Activated CD8-positive, alpha-beta memory T cell treated with anti-CD3 and anti-CD28 coated beads for 4 hours (primary cell): ENCODE measurements at places on chromosomes 3 and 15.

DNA sequence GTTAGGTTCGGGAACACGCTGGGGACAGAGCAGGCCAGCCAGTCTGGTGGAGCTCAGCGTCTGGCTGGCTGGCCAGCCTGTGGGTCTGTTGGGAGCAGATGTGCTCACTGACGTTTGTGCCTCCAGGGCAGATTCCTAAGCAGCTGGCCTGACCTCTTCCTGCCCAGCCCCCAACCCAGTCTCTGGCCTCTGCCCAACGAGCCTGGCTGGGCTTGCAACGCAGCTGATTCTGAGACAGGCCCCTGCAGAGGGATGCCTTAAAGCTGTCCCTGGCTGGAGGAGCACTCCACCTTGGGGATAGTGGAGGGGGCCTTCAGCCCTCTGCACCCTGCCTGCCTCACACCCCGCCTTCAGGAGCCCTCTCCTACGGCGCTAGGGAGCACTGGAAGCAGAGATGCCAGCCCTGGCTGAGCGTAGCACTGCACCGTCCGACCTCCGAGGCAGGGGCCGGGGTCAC, 46.0 kb downstream of the KLF13 start:
- DNase-seq = no peak

- DNase-seq = no peak
Measured at GRCh38 chr3:10426346-10427220, 78.8 kb downstream of the ATP2B2 start.

DNA sequence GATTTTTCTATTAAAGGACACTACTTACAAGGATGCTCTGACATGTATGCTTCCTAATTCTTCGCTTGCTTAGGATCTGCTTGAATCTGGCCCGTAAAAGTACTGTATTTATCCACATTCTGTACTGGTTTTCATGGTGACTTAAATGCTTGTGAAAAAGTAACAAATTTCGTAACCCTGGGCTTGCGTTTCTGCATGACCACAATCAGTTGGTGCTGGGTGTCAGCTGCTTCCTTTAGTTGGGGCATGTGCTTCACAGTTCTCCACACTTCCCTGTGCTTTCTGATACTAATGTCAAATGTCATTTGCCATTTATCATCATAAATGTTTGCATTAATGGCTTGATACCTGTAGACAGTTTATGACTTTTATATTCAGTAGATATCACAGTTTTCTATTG, 218.4 kb upstream of the MLF1 start:
- DNase-seq = no peak

DNA sequence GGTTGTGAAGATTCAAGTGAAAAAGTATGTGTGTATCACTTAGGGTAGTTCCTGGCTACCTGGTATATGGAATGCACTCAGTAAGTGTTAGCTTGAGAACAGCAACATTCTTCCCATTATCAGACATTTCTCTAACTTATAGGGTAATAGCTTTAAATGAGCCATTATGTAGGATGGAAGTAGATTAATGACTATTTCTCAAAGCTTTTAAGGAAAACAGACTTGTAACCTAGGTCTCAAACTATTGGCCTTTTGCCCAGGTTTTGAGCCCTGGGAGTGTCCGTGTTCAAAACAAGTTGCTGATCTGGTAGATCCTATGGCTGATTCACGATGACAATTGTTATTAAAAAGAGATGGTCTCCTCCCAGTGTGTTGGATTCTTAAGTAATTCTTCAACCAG, 129.1 kb upstream of the UMPS start:
- DNase-seq = no peak

DNA sequence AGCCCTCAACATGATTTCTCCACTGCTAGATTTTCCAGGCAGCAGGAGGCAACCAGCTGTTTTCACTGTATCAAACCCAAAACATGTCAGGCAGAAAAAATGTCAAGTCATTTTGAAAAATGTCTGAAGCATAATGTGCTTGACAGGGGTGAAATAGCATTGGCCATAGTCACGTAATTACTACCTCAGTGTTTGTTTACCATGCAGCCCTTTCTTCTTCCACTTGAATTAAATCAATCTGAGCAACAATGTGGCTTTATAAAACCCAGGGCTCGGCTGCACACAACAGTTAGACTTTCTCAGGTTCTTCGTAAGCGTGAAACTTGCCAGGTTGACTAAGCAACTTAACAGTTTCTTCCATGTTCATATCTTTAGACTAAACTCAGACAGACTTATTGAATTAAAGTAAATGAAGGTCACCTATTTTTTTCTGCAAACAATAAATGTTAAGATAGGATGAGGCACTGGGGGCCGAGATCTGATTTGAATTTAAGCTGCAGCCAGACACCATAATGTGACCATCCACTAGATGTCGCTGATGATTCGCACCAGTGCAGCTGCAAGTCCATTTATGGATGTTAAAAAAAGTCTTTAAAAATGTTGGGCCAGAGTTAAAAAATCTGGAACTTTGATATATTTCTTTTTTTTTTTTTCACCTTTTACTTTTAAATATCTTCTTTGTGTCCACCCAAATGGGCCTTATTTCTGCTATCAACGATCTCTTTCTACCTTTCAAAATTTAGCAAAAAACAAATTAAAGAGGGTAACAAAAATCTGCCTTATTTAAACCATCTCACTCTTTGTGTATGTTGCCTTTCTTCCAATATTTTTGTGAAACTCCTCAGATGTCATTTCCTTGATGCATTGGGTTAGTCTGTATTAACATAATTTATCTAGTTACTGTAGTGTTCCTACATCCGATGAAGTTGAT, 305.9 kb downstream of the CACNA2D3 start:
- no peak for DNase-seq

DNA sequence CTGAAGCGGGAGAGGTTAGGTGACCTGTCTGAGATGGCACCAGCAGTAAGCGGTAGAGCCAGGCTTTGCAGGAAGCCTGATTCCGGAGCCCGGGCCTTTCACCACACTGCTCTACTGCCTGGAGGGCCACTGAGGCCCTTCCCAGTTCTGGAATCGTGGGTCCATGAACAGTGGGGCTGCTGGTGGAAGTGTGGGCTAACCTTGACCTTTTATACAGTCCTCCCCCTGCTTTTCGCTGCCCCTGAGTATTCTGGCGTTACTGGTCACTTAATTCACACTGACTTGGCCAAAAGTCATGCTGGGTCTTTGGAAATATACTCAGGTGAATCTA, 2.6 kb upstream of the ABTB1 start:
- DNase-seq = no peak

- no peak for DNase-seq
Measured at GRCh38 chr3:138284079-138284478, 45.6 kb downstream of the NME9 start.

GRCh38 chr3:196712514-196713413, 587 bp downstream of the PIGX start:
- peak; percentile 32 for DNase-seq

DNA sequence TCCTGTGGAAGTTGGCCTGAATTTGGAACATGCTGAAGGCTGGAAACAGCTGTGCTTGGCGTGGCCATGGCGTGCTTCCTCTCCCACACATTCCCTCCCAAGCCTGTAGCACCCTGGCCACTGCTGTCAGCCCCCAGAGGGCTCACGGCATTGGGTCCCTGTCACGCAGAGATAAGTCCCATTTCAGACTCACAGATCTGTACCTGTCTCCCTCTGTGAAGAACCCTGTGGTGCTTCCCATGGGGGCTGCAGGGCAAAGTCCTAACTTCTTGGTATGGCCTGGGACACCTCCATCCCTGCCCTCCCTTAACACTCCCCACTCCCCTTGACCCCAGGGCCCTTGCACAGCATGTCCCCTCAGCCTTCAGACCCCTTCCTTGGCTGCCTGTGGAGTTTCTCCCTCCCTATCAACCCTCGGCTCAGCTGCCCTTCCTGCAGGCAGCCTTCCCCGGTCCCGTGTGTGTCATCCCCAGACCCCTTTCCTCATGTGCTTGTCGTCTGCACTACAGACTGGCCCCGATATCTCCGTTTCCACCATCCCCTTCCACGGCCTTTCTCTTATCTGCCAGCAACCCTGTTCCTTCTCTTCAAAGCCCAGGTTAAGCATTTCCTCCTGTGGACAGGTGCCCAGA, 28.6 kb downstream of the ABTB1 start:
- no peak for DNase-seq

GRCh38 chr3:151198849-151199248, 4.2 kb downstream of the GPR171 start:
- DNase-seq = no peak

DNA sequence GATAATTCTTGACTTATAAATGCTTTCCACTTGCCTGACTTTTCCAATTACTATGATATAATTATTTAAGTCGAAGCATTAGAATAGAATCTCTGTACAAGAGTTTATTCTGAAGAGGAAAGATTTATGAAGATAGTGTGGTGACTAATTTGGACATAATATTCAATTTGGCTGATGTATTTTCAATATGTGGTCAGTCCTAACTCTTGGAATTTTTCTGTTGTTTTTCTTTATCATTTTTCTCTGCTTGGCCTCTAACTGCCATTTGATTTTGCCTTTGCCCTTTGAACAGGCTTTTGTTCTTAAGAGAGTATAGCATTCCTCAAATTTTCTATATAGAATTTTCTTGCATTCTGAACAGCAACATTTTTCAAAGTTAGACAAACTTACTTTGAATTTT, 2.6 kb upstream of the MDFIC2 start:
- DNase-seq = no peak

- no peak for DNase-seq
Measured at GRCh38 chr3:105729667-105730066, 139.1 kb downstream of the CBLB start.

- DNase-seq = no peak
Measured at GRCh38 chr3:11381141-11381540, 108.9 kb downstream of the ATG7 start.

DNA sequence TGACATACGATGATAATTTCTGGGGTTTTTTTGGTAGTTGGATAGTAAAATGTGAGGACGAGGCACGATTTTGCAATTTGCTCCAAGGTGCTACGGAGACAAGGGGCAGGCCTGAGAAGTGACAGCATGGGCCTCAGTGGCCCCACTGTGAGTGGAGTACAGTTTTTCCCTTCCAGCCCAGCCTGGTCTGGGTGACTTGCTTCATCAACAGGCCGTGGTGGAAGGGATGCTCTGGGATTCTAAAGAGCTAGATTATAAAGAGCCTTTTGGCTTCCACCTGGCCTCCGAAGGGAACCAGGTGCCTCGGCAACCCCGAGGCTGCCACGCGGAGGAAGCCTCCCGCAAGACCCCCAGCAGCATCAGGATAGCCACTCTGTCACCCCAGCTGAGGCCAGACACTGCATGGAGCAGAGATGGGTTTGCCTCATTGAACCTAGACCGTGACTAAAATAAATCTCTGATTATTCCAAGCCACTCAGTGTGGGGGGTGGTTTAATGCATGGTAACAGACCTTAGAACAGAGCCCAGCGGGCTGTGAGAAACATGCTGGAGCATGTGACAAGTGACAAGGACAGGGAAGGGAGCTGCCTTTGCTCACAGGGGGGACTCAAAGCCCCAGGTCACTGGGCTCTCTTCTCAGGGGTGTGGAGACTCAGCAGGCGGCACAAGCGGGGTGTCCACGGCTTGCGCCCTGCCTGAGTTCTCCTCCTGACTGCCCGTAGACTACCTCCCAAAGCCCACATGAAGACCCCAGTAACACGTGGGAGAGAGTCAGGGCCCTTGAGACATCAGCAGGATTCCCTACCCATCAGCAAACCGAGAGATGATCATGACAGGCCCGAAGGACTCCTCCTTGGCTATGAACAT, 22.6 kb upstream of the SLC41A3 start:
- no peak for DNase-seq

- no peak for DNase-seq
Measured at GRCh38 chr3:15405448-15406050, 21.8 kb downstream of the METTL6 start.

DNA sequence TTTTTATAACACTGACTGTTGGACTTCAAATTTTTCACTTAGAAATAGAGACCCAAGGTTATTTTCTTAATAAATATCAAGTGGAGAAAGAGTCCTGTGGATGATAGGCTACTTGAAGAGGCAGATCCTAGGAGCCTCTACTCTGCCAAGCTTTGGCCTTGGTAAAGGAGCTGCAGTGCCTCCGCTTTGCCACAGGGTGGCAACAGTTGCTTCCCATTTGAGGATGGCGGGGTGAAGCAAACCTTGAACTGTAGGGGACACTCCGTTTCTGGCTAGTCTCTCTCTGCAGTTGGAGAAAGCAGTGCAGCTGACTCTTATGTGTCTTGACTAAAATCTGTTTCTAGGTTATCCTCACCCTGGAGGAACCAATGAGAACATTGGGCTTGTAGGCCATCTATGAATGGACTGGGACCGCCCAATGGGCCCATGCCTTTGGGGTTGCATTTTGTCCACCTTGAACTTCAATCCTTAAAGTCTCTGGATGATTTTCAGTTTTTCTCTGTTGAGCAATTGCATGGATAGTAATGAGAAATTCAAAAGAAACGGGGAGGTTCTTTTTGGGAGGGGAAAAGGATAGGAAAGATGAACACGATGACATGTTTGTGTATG, 9.8 kb downstream of the SCG5 start:
- peak; percentile 5 for DNase-seq

DNA sequence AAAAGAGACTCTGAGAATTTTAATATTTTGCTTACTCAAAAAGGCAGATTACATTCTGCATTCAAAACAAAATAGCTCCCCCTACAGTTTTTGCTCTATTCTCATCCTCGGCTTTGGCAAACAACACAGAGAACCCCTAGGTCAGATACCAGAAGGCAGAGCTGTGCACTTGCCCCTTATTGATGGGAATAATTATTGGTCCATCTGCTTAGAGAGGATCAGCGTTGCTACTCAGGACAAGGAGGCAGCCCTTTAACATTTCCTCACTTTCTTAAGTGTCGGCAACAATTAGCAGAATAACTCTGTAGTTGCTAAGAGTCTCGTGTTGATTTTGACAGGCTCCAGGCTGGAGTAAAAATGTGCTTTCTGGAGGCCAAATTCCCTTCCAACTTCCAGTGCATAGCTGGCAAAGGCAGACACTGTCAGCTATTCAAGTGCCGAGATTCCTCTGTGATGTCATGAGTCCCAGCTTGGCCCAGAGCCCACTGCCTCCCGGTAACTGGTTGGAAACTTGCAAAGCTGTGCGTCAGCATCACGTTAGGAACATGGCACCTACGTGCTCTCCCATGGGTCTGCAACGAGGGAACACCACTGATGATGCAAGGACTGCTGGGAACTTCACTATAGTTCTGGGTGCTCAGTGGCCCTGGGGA, 482.7 kb upstream of the ADAMTS9 start:
- DNase-seq = no peak

- DNase-seq = no peak
Measured at GRCh38 chr15:60400944-60401343, 3.2 kb upstream of the ANXA2 start.

DNA sequence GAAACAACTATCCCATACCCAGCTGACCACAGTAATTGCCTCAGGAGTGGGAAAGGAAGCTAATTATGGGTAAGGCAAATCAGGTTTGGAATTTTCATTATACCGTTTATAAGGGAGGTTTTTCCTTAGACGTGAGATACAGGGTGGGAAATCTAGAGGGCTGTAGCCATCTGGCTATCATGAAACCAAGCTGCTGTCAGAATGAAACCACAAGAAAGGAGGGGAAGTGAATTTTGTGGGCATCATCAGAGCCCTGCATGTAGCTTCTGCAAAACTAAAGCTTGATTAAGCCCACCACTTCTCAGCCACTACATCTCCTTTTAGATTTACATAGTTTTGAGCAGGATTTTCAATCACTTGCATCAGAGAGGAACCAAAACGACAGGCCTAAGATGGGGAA, 893.5 kb downstream of the TUSC7 start:
- no peak for DNase-seq
